Placental pericyte (primary cell): ENCODE measurements at places on chromosomes 16 and 17. TPM values are rescaled to one million over a fixed set of nuclear protein-coding genes. Genes with fewer than 3 reads are reported as not detected.

Gene SLFN14
- total RNA-seq, result not detected in 2 replicates

Gene ABI3
- total RNA-seq, result 0.66 and 3.6 TPM in 2 replicates

Gene TIGD7
- total RNA-seq, result 2.4 and 3.6 TPM in 2 replicates

Gene SCNN1B
- not detected in 2 replicates for total RNA-seq

Gene NTN1
- 0.29 and 0.44 TPM in 2 replicates for total RNA-seq

Gene POLR2C
- 103 and 153 TPM in 2 replicates for total RNA-seq

Gene CDH1
- 0.22 and 0.43 TPM in 2 replicates for total RNA-seq

Gene SNAI3
- total RNA-seq, result 0.22 TPM in 1 of 2 replicates, not detected in the other

Gene SP6
- 0.22 and 0.43 TPM in 2 replicates for total RNA-seq

Gene METRNL
- total RNA-seq, result 64.3 and 237 TPM in 2 replicates

Gene TBC1D3G
- not detected in 2 replicates for total RNA-seq

Gene PRSS21
- not detected in 2 replicates for total RNA-seq

Gene AMDHD2
- total RNA-seq, result 57.6 and 78.8 TPM in 2 replicates

Gene ZFPM1
- 2.3 and 4.4 TPM in 2 replicates for total RNA-seq

Gene NT5C
- total RNA-seq, result 67.0 and 87.0 TPM in 2 replicates

Gene SEC14L5
- not detected in 2 replicates for total RNA-seq

Gene PIRT
- total RNA-seq, result not detected in 2 replicates

Gene CCL5
- 0.29 TPM in 1 of 2 replicates, not detected in the other for total RNA-seq

Gene SLC7A5
- total RNA-seq, result 89.9 and 93.4 TPM in 2 replicates

Gene CSH2
- total RNA-seq, result 0.14 TPM in 1 of 2 replicates, not detected in the other

Gene ZP2
- not detected in 2 replicates for total RNA-seq

Gene HIC1
- total RNA-seq, result 9.4 and 148 TPM in 2 replicates

Gene HID1
- total RNA-seq, result 4.7 and 4.8 TPM in 2 replicates

Gene ITGB3
- total RNA-seq, result 64.6 and 125 TPM in 2 replicates

Gene SLC13A2
- total RNA-seq, result not detected in 2 replicates

Gene PERCC1
- total RNA-seq, result not detected in 2 replicates

Gene HP
- total RNA-seq, result not detected in 2 replicates

Gene PPP1R1B
- total RNA-seq, result not detected in 2 replicates

Gene NXPH3
- 0.22 and 0.57 TPM in 2 replicates for total RNA-seq

Gene VASN
- total RNA-seq, result 142 and 358 TPM in 2 replicates

Gene CBX2
- 1.5 and 3.4 TPM in 2 replicates for total RNA-seq

Gene JPT2
- 25.6 and 84.6 TPM in 2 replicates for total RNA-seq

Gene TAT
- total RNA-seq, result not detected in 2 replicates

Gene NGFR
- total RNA-seq, result 0.14 TPM in 1 of 2 replicates, not detected in the other

Gene GLTPD2
- total RNA-seq, result not detected in 2 replicates

Gene KRT36
- total RNA-seq, result 0.22 TPM in 1 of 2 replicates, not detected in the other

Gene HAS3
- under 0.01 and 0.29 TPM in 2 replicates for total RNA-seq

Gene CRHR1
- total RNA-seq, result not detected in 2 replicates

Gene CLEC10A
- total RNA-seq, result not detected in 2 replicates

Gene COL1A1
- total RNA-seq, result 2,368 and 3,907 TPM in 2 replicates

Gene DOC2B
- total RNA-seq, result not detected in 2 replicates

Gene FN3K
- 1.4 and 3.3 TPM in 2 replicates for total RNA-seq

Gene TK2
- 41.1 and 41.4 TPM in 2 replicates for total RNA-seq

Gene HOXB13
- 1.6 and 1.8 TPM in 2 replicates for total RNA-seq

Gene CD300E
- total RNA-seq, result not detected in 2 replicates

Gene KRTAP9-6
- total RNA-seq, result not detected in 2 replicates

Gene MPP3
- total RNA-seq, result 8.8 and 14.3 TPM in 2 replicates

Gene PLK1
- 2.0 and 70.7 TPM in 2 replicates for total RNA-seq

Gene SPSB3
- 32.2 and 38.1 TPM in 2 replicates for total RNA-seq

Gene SEPTIN12
- not detected in 2 replicates for total RNA-seq
